ENCODE measurements at places on chromosomes 7 and 10.
A peak's percentile ranks its signal among the peaks of the same experiment; 100 is the strongest.

GRCh38 chr10:29554660-29555059 lies 80.1 kb downstream of the SVIL start:
- no peak for DNase-seq

DNA sequence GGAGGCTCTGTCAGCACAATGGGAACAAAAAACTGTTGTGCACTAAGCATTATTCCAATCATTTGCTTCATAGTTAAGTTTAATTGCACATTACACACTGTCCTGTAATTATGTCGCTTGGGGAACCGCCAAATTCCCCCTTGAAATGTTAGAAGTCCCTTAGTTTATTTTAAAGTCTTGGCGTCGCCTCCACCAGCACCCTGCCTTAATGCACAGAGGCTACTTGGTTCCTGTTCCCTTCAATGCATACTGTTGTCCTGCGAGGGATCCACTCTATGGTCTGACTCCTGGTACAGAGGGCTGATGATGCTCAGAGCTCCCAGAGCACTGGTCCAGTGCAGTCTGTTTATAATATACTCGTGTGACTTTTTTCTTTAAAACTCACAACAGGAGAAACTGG lies 330.7 kb downstream of the ELMO1 start:
- no peak for DNase-seq

- DNase-seq: no peak
These were observed 17.7 kb downstream of the TRIM4 start for GRCh38 chr7:99901581-99901980.

GRCh38 chr10:26448706-26449435 lies 10.7 kb downstream of the APBB1IP start:
- DNase-seq: no peak

GRCh38 chr7:33062023-33062781 lies at the start of gene NT5C3A:
Gene NT5C3A (minus strand): TSS chr7:33062776. CDS start chr7:33062705, 71 bp downstream.
- no peak for DNase-seq

- no peak for DNase-seq
These were observed 64.5 kb upstream of the ANKRD1 start for GRCh38 chr10:90985321-90985933.

GRCh38 chr10:102229810-102230263 lies 3.7 kb downstream of the ELOVL3 start:
- DNase-seq: peak; percentile 67
